ENCODE measurements at places on chromosomes 16 and 17.

- DNase-seq, result peak; percentile 65
These were observed 51.7 kb downstream of the NXN start for GRCh38 chr17:927611-928461.

GRCh38 chr16:81455006-81455405, 10.4 kb downstream of the CMIP start:
- DNase-seq, result no peak

DNA sequence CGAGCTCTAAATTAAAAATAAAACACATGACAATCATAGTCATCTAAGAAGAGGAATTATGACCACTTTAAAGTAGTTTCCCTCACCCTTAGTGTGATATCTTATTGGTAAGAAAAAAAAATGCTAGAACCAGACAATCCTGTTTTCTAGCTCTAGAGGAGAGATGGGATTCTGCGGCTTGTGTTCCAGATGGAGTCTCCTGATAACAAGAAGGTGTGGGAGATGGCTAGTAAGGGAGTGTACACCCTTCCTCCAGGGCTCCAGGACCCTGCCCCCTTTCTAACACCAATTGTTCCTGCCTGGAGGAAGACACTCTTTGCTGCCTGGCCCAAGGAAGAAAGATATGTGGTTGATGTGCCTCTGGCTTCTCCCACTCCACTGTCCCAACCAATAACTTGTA, 68.8 kb upstream of the FBXO47 start:
- no peak for DNase-seq

GRCh38 chr17:45948498-45948880, 50.6 kb upstream of the STH start:
- DNase-seq, result no peak

DNA sequence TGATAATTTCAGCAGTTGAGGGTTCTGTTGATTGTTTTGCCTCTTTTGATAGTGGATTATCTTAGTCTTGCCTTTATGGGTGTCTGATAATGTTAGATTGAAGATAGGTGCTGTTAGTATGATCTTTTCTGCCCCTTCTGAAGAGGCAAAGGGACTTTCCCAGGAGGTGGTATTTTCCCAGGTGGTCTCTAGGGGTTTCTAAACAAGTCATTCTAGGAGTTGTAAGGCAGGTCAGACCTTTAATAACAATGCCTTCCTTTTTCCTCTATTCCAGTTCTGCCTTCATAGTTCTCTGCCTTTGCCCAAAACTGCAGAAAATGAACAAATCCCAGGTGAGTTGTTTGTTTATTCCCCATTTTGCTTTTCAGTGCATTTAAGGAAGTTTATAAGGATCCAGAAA, 4.3 kb downstream of the ZFP1 start:
- no peak for DNase-seq

DNA sequence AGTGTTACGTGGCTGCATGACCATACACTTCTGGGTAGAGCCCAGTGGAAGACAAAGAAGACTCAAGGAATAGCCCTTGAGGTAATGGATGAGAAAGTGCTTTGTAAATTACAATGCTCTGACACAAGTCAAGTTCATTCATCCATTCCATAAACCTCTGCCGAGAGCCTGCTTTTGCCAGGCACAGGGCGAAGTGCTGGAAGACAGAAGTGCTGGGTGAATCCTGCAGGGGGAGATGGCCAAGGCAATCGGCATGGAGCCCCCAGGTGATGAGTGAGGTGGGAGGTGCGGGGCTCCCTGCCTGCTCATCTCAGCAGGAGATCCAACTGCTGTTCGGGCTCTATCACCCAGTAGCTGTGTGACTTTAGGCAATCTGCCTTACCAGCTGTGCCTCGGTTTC, 2.8 kb upstream of the SOCS3 start:
- DNase-seq, result no peak
